ENCODE measurements at places on chromosomes 5 and 9. TPM values are rescaled to one million over a fixed set of nuclear protein-coding genes. Genes with fewer than 3 reads are reported as not detected.
A peak's percentile ranks its signal among the peaks of the same experiment; 100 is the strongest.

WNT8A gene
- total RNA-seq: not detected

- no peaks in the 10 kb centered on the region for H3K27me3 ChIP-seq
- H3K27ac ChIP-seq: no peak overlapping the region
- no peak for DNase-seq
- no peaks in the 10 kb centered on the region for H3K4me1 ChIP-seq
These were observed 161.6 kb upstream of the FBXL17 start for GRCh38 chr5:108543486-108543885.

- peaks cover 7% of the 10 kb centered on the region for H3K27me3 ChIP-seq
- H3K4me1 ChIP-seq: peaks cover 32% of the 10 kb centered on the region
- peak overlapping the region; percentile 53 for H3K27ac ChIP-seq
- no peaks in the 10 kb centered on the region for H3K36me3 ChIP-seq
- H3K4me3 ChIP-seq: peak overlapping the region; percentile 59
- no peak for DNase-seq
These were observed 597 bp upstream of the IRX4 start for GRCh38 chr5:1883120-1883924.

- H3K27me3 ChIP-seq: no peaks in the 10 kb centered on the region
- H3K27ac ChIP-seq: peak overlapping the region; percentile 16
- no peaks in the 10 kb centered on the region for H3K36me3 ChIP-seq
- no peak overlapping the region for H3K4me3 ChIP-seq
These were observed 17.5 kb upstream of the SPRY4 start for GRCh38 chr5:142342128-142342981.

- no peaks in the 10 kb centered on the region for H3K36me3 ChIP-seq
- no peak overlapping the region for H3K27ac ChIP-seq
- no peak for DNase-seq
- H3K4me3 ChIP-seq: no peak overlapping the region
- H3K27me3 ChIP-seq: peaks cover 20% of the 10 kb centered on the region
These were observed 274.3 kb upstream of the TRPC7 start for GRCh38 chr5:136639616-136640015.

EQTN gene
- not detected for total RNA-seq

F2R gene
- total RNA-seq: 6.9 TPM

CCL28 gene
- 0.42 TPM for total RNA-seq

GRCh38 chr5:163772241-163772640, 266.8 kb downstream of the MAT2B start:
- H3K4me1 ChIP-seq: no peaks in the 10 kb centered on the region
- no peak for DNase-seq
- H3K36me3 ChIP-seq: no peaks in the 10 kb centered on the region

- no peak overlapping the region for H3K27ac ChIP-seq
- no peaks in the 10 kb centered on the region for H3K36me3 ChIP-seq
- no peak for DNase-seq
- H3K4me3 ChIP-seq: no peak overlapping the region
- H3K4me1 ChIP-seq: no peaks in the 10 kb centered on the region
These were observed 1327.1 kb downstream of the MAT2B start for GRCh38 chr5:164832516-164832915.
